ENCODE measurements at places on chromosomes 3 and 15. TPM values are rescaled to one million over a fixed set of nuclear protein-coding genes. Genes with fewer than 3 reads are reported as not detected.
A peak's percentile ranks its signal among the peaks of the same experiment; 100 is the strongest.

The CNTN6 gene
- 0.81 TPM for total RNA-seq

The LAMB2 gene
- 452 TPM for total RNA-seq

The KIAA1143 gene
- 20.9 TPM for total RNA-seq

The LMLN gene
- 10.6 TPM for total RNA-seq

The COLQ gene
- 3.1 TPM for total RNA-seq

The SIDT1 gene
- total RNA-seq, result 0.81 TPM

The WDR49 gene
- total RNA-seq, result 67.3 TPM

The KIF23 gene
- total RNA-seq, result 39.0 TPM

The VILL gene
- 0.73 TPM for total RNA-seq

The SPINK8 gene
- total RNA-seq, result not detected

The PLSCR4 gene
- 0.83 TPM for total RNA-seq

DNA sequence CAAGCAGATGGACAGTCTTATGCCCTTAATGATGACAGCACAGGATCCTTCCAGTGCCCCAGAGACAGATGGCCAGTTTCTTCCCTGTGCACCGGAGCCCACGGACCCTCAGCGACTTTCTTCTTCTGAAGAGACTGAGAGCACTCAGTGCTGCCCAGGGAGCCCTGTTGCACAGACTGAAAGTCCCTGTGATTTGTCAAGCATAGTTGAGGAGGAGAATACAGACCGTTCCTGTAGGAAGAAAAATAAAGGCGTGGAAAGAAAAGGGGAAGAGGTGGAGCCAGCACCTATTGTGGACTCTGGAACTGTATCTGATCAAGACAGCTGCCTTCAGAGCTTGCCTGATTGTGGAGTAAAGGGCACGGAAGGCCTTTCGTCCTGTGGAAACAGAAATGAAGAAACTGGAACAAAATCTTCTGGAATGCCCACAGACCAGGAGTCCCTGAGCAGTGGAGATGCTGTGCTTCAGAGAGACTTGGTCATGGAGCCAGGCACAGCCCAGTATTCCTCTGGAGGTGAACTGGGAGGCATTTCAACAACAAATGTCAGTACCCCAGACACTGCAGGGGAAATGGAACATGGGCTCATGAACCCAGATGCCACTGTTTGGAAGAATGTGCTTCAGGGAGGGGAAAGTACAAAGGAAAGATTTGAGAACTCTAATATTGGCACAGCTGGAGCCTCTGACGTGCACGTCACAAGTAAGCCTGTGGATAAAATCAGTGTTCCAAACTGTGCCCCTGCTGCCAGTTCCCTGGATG lies 198.7 kb downstream of the AKAP13 start:
- ATAC-seq, result no peak

DNA sequence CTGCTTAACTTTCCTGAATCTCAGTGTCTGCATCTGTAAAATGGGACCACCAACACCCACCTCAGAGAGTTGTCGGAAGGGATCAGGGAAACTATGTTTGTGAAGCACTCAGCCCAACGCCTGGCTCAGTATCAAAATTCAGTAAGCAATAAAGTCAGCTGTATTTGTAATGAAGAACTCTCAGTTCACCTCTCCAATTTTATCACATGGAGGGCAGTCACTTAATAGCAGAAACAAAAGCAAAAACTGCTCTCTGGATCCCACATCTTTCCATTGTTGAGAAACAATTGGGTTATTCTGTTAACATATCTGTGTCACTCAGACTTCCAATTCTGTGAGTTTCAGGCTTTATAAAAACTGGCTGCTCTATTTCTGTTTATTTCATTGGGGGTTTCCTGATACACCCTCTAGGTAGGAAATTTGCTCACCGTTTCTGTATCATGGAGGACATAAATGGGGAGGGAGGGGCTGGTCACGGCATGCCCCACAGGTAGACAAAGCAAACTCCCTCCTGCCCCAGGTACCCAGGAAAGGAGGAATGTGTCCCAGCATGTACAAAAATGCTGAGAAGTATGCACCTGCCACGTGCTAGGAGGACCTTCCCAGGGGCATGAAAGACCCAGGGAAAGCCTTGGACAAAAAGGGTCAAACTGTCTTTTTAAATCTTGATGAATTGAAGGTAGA lies 81.4 kb upstream of the LMOD3 start:
- ATAC-seq, result no peak

- no peak for ATAC-seq
These were observed 1.8 kb downstream of the TMEM115 start for GRCh38 chr3:50357481-50357880.

GRCh38 chr3:69541711-69542088 lies 155.8 kb upstream of the FRMD4B start:
- ATAC-seq, result no peak

- no peak for ATAC-seq
These were observed 5.9 kb upstream of the FAM3D start for GRCh38 chr3:58672451-58672850.

GRCh38 chr15:50633653-50634052 lies 52.9 kb downstream of the TRPM7 start:
- ATAC-seq, result no peak

DNA sequence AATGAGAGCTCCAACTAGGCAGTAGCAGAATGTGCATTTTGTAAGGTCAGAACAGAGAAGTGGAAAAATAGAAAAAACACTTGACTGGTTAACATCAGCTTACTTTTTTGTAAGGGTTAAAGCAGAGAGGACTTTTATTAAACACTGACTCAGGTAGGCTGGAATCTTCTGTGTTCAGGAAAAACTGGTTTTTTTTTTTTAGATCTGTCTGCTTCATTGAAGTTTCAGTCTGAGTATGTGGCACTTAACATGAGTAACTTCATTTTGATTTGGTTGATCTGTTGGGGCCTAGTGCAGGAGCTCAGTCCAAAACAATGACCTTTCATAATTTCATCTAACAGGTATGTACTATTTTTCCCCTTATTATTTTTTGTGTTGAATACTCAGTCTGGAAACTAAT lies 141.1 kb downstream of the DOCK3 start:
- no peak for ATAC-seq

DNA sequence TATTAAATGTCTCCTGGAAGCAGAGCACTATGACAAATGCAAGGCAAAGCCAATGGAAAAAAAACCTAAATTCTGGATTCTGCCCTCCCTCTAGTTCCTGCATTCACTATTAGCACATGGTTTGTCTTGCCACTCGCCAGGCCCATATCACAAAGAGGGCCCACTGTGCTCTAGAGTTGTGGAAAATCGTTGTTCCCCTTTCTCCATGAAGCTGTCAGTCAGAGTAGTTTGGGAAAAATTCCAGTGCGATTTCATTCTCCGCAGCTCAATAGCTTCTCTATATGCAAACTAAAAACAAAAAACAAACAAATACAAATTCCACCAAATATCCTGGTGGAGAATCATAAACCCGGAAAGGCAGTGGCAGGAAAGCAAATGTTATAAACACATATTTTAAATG lies 77.3 kb downstream of the RORA start:
- ATAC-seq, result no peak

DNA sequence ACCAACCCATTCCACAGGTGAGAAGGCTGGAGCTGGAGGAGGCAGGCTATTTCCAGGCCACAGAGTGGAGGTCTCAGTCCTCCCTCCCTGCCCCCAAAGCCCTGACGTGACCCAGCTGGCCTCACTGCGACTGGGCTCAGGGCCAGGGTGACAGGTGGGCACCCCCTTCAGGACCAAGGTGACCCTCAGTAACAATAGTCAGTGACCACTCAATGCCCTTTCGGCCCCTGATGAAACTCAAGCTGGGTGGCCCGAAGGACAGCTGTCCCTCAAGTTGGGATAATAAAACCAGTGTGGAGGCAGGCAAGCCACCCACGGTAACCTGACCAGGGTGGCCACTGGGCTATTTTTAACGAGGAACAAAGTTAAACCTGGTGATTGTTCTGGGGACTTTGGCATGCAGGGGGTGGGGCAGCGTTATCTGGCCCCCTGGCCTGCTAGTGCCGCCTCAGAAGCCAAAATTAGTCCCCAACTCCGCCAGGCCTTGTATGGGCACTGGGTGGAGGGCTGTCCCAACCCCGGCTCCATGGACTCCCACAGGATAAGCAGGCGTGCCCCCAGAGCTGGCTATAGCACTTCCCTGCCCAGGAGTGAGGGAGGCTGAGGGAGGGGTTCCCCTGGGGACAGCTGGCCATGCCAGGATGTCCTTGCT lies 1.1 kb downstream of the TNNC1 start:
- ATAC-seq, result no peak

DNA sequence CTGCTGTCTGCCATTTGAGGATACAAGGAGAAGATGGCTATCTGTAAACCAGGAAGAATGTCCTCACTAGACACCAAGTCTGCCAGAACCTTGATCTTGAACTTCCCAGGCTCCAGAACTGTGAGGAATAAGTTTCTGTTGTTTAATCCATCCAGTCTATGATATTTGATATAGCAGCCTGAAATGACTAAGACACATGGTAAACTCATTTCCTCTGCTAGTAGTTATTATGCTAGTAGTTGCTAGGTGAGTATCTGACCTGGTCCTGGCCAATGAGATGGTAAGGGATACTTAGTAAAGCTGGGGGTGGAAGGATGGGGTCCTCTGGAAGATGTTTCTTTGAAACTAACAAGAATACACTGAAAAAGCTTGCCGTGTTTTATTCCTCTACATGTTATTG lies 280.7 kb upstream of the ARHGEF26 start:
- no peak for ATAC-seq

GRCh38 chr3:69893274-69893673 lies 106.3 kb upstream of the SAMMSON start:
- peak; percentile 43 for ATAC-seq

GRCh38 chr3:189570916-189571315 lies 60.3 kb upstream of the TP63 start:
- ATAC-seq, result no peak

- no peak for ATAC-seq
These were observed 155.0 kb upstream of the GPR149 start for GRCh38 chr3:154584974-154585373.

DNA sequence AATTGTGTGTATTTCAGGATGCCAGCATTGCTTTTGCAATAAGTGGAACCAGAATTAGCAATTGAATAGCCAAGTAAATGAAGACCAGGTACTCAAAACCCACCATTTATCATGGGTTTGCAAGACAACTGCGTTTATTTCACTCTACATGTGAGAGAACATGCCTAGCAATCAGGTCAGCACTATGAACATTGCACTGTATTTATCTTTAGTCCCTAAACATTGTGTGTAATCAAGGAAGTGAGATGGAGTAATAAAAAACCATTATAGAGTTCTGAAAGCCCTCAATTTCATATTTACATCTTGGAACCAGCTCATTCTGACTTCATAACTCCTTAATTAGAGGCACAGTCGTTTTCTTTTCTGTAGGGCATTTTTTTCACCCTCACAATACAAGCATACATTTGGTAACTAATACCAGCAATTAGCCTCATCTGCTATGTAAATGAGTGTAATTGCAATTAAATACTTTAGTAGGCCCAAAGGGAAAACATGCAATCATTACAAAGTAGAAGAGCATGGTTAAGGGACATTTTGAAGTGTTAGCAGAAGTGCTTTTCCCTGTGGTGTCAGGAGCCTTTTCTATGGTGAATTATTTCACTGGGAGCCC lies 153.1 kb upstream of the DPH6 start:
- ATAC-seq, result no peak

- ATAC-seq, result peak; percentile 28
These were observed 401.3 kb upstream of the CFAP20DC start for GRCh38 chr3:59450946-59451763.

DNA sequence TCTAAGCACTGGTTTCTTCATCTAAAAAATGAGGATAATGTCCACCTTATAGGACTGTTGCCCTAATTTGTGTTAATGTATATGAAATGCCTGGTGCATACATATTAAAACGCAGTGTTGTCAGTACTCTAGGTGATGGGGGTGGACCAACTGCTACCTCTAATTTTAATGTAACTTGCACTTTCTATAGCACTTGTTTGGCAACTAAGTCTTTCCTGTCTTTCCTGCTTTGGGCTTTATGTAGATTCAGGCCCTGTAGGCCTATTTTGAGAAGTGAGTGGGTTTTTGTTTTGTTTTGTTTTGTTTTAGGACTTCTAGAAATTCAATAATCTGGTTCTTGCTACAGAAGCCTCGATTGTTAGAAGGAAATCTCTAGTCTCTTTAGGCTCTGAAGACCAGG lies 21.2 kb downstream of the SLC7A14 start:
- no peak for ATAC-seq

GRCh38 chr15:66178531-66178910 lies 75.0 kb downstream of the MEGF11 start:
- ATAC-seq, result peak; percentile 22

DNA sequence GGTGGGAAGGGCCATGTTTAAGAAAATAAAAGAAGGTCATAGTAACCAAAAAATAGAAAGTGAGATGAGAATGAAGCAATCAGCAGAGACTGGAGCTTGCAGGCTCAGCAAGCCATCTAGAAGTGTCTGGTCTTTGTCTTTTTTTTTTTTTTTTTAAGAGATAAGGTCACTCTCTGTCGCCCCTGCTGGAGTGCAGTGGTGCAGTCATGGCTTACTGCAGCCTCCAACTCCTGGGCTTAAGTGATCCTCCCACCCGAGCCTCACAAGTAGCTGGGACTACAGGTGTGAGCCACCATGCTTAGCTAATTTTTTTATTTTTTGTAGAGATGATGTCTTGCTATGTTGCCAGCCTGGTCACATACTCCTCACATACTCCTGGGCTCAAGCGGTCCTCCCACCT lies 36.2 kb downstream of the GXYLT2 start:
- no peak for ATAC-seq

DNA sequence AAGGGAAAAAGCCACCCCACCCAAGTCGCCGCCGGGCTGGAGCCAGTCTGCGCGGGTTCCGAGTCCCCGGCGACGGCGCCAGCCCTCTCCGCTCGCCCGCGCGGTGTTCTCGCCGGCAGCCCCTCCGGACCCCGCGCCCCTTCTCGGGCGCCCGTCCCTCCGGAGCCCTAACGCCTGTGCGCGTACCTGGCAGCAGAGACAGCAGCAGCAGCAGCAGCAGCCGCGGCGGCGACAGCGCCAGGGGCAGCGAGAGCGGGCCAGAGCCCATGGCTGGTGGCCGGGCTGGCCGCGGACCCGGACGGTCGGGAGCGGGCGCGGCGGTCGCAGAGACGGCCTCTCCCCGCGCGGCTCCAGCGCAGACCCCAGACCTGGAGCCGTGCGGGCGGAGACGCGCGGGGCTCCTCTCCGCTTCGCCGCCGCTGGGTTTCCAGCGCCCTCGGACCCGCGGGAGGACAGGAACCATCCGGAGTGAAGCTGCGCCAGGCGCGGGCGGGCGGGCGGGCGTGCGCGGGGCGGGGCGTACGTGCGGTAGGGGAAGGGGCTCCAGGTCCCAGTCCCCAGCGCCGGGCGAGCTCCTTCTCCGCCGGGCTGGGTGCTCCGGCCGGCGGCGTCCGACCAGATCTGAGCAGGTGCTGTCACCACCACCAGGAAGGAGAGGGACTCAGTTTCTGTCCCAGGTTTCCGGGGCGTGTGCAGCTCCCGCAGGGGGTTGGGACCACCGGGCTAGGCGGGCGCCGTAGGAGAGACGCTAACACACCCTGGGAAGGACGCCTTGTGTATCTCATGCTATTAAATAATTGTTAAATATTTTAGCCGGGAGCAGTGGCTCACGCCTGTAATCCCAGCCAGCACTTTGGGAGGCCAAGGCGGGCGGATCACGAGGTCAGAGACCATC lies at the start of gene CHRNA3:
Gene CHRNA3, minus strand, starts transcription at position 470 of the 895 bp plus-strand sequence. Its CDS starts 202 bp downstream, at position 268.
- peak; percentile 51 for ATAC-seq

DNA sequence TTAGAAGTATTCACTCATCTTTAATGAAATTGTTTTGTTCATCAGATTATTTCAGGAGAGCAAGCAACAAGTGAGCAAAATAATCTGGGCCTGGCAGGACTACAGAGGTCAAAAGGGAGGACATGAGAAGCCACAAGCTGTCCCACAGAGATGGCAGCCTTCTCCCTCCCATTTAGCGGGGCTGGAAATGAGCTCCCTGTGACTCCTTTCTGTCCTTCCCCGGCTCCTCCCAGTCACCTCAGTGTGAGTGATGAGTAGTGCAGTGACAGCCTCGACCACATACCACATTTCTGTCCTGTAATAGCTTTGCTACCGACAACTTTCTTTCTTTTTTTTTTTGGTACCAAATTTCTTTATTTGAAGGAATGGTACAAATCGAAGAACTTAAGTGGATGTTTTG lies 38.0 kb downstream of the RAB7A start:
- no peak for ATAC-seq

All from motor neuron (in vitro differentiated cells).